Amygdala (tissue), 56 donors: ENCODE measurements at places on chromosomes 3 and 15.

DNA sequence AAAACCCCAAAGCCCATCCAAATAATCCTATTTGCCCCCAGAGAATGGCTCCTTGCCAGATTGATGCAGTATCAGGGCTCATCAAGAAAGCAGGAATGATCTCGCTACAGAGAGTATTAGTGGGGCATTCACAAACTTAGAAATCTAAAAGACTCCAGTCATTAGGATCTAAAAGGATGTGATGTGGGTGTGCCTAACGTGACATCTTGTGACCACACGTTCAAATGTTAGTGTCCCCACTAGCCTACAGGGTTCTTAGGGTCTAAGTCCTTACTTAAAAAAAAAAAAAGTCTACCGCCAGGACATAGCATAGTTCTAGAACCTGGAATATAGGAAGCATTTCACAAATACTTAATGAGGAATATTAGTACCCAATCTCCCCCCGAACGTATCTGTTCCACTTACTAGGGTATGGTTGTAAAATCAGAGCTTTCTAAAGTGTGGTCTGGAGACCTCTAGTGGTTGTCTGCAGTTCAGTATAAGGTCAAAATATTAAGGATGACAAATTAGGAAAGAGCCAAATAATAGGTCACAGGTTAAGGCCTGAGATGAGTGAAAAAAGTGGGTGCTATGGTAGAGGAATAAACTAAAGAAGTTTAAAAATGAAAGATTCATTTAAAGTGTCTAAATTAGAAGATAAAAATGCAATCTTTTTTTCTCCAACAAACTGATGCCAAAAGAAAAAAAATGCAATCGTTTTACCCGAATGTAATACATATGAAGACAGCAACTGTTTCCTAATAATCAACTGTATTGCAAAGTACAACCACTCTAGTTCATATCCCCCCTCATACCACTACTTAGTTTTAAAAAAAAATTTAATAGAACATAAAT lies 4.2 kb upstream of the CHRM5 start:
- DNase-seq = no peak

GRCh38 chr15:82742134-82742533 lies 32.5 kb upstream of the AP3B2 start:
- DNase-seq = no peak

DNA sequence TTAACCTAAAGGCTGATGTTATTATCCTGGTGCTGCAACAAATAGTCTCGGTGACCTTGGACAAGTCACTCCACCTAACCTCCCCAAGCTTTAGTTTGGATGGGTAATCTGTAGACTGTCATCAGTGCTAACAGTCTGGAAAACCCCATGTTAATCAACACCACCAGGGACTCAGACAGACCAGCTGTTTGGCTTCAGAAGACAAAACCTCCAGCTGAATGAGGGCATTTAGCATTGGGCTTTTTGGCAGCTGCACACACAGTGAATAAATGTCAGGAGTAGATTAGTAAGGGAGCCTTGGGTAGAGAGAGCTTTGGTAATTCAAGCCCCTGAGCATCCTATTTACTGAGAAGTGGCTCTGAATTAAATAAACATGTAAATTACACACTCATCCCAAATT lies 24.9 kb upstream of the C3orf80 start:
- DNase-seq = no peak

- no peak for DNase-seq
Observed at GRCh38 chr15:83110381-83110780, 2.9 kb downstream of the TM6SF1 start.

DNA sequence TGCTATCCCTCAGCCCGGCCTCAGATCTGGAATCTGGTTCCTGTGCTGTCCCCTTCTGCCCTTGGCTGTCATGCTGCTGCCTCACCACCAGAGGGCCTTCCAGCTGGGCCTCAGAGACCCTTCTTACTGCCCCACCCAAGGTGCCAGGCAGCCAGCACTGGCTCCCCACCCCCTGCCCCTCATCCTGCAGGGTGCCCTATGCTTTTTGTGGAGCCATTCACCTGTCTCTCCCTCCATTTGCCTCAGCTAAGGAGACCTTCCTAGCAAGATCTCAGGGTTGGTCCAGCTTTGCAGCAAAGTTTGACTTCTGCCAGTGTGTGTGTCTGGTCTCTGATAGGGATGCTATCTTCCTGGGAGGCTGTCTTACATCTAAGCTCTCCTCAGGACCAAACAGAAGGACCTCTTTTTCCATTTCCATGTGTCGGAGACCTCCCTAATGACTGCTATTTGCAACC lies 1.9 kb upstream of the VWA5B2 start:
- no peak for DNase-seq

DNA sequence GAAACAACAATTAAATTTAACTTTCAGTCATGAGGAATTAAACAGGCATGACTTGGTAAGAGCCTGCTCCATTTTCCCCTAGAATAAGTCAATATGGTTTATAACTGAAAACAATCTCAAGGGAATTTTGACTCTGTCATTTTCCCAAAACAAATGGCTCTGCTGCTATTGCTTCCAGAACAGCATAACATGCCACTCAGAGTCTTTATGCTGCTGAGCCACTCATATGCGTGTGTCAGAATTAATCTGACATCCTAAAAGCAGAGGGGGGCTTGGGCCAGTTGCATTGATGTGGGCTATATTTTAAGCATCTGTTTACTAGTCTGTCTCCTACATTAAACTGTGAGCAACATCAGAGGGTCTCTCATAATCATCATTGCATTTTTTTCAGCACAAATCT lies 111.1 kb upstream of the ABI3BP start:
- DNase-seq = no peak

DNA sequence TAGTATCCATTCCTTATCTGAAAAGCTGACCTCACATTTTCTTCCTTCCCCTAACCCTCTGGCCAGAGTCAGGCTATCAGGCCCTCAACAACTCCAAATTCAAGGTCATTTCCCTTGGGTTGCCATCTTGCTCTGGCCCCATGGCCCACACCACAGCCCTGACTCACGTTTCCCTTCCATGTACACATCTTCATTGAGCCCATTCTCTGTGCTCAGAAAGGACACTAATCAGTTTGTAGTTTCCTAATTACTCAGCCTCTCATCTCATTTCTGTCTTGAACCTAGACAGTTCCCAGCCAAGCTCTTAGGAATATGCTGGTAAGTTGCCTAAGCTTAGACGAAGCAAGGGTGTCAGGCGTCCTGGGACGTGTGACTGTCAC lies 14.9 kb downstream of the TGM5 start:
- no peak for DNase-seq

- no peak for DNase-seq
Observed at GRCh38 chr3:161744366-161744765, 247.8 kb downstream of the OTOL1 start.

- no peak for DNase-seq
Observed at GRCh38 chr3:127218454-127218922, 25.6 kb downstream of the PRR23E start.

DNA sequence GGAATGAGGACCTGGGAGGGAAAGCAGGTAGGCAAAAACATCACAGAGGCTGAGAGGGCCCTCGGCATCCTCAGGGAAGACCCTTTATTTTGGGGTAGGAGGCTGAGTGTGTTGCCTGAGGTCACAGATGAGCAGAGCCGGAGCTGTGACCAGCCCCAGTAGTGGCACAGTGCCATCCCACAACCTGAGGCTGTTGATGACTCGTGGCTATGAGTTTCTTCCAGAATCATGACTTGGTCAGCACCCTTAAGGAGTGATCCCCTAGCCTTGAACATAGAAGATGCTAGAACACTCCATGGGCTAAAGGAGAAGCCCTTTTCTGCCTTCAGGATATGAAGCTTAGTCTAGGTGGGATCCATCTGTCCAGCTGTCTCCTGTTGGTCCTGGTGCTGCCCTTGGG lies 19.5 kb upstream of the CXCR6 start:
- DNase-seq = no peak

DNA sequence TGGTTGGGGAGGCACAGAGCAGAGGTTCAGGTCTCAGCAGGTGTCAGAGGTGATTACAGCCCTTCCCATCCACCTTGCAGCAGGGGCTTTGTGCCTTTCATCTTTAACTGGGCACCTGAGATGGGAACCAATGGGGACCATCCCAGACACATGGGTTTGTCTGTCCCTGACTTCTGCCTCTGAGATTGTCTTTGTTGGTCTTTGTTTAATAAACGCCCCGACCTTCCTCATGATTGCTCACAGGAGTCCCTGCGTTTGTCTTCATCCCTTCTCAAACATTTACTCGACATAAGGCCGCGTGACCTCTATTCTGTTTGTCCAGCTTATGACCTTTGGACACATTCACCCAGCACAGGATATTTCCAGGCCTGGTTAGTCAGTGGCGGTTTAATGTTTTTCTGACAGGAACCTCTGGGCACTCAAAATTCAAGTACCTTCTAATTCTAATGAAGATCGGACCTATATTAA lies 5.9 kb downstream of the ZSCAN2 start:
- no peak for DNase-seq

DNA sequence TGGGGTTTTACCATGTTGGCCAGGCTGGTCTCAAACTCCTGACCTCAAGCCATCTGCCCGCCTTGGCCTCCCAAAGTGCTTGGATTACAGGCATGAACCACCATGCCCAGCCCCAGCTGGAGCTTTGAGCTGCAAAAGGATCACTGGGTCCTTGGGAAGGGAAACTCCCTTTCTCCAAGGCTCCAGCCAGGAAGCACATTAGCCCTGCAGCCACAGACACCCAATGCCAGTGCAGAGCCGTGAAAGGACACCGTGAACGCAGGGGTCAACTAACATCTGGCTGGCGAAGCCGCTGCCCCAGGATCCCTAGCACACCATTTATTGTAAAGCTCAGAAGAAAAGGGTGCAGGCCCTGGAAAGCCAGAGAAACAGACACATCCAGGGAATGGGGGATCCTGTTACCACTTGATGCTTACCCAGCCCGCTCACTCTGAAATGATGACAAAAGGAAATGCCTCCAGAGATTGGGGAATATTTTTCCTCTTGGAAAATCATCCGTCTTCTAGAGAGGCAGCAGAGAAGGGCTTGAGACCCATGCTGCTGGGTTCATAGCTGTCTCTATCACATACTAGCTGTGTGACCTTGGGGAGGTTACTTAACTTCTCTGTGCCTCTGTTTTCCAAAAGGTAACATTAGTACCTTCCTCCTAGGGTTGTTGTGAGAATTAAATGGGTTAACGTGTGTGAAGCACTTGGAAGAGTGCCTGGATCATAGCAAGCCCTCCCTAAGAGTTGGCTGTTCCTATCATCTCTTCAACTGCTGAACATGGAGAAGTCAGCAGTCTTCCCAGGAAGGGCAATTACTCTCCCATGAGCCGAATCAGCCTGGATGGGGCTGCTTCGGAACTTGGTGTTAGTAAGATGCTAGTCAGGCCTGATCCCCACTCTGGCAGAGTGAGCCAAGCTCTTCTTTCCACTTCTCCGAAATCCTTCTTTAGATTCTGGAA lies 40.8 kb downstream of the LMCD1 start:
- no peak for DNase-seq

DNA sequence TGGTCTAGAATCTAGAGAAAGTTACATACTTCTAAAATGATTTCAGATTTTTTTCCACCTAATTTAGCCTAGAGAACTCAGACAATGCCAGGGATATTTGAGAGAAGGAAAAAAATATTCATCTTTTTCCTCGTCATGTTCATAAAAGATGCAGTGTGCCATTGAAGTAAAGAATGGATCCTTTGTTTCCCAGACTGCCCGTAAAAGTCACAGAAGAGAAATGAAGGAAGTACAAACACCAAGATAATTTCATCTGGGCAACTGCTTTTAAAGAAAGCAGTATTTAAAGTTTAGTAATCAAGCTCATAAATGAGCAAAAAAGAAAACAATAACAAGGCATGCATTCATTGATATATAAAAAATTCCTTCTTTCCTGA lies 47.2 kb downstream of the TTC23 start:
- DNase-seq = no peak

GRCh38 chr15:86066174-86066834 lies 13.4 kb upstream of the AGBL1 start:
- DNase-seq = no peak

- DNase-seq = no peak
Observed at GRCh38 chr3:78697426-78697825, 1070.4 kb downstream of the ROBO1 start.

DNA sequence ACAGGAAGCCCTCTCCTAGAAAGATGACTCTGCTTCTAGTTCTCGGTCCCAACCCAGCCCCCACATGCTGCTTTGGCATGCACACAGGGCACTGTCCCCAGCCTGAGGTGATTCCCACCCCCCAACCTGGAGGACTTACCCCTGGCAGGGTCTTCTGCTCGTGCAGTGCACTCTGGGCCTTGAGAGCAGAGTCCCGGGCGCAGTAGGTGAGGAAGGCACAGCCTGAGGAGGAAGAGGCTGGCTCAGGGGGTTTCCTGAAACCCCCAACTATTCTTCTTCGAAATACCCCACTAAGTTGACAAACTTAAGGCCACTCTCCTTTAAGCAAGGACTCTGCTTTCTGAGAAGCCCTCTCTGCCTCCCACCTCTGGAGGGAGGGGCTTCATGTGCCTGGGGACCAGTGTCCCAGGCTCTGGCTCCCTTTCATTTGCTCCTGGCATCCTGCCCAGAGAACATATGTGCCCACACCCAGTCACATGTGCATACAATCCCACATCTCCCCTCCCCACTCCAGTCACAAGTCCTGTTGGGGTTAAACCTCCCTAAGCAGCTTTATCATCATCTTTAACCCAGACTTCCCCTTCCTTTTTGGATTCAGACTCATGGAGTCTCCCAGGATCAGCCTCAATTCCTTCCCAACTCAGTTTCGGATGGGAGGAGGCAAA lies 4.1 kb downstream of the CELF6 start:
- DNase-seq = no peak

GRCh38 chr3:196140224-196140623 lies 58.3 kb upstream of the TFRC start:
- DNase-seq = no peak

DNA sequence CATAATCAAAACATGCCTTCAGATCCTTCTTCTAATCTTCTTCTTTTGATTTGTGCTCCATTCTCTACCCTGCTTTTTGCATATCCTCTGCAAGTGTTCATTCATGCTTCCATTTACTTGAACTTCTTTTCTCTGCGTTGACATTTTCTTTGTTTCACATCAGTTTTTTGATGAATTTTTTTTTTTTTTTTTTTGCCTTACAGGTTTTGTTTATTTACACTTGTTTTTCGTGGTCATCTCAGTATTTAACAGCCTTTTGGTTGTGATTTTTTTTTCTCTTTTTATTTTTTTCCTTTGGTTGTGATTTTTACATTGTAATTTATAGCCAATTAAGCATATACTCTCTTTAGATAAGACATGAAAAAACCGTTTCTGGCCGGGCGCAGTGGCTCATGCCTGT lies 11.8 kb upstream of the SHQ1 start:
- DNase-seq = no peak

- DNase-seq = no peak
Observed at GRCh38 chr3:99418209-99418635, 220.2 kb upstream of the COL8A1 start.
